ENCODE measurements at places on chromosomes 3 and 15.

- DNase-seq = no peak
Observed at GRCh38 chr3:3739330-3740060, 59.7 kb upstream of the LRRN1 start.

- no peak for DNase-seq
Observed at GRCh38 chr3:131541288-131541687, 38.5 kb upstream of the MRPL3 start.

DNA sequence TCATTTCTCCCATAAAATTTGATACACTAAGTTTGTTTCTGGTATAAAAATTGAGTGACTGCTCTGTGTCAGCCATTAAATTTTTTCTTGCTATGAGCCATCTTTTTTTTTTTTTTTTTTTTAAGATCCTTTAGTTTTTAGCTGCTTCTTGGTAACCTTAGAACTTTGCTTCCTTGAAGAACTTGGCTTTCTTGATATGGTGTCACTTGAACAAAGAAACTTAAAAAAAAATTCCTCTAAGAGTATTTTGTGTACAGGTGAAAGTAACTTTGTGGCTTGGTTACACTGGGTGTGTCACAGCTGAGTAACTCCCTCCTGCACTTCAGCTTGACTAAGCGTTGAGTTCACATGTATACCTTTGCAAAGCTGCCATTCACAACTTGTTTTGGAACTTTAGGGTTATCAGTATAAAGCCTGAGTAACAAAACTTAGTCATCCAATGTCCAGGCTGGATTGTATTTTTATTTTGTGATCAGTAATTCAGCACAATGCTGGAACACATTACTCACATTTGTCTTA lies 6.5 kb downstream of the CHD2 start:
- no peak for DNase-seq

DNA sequence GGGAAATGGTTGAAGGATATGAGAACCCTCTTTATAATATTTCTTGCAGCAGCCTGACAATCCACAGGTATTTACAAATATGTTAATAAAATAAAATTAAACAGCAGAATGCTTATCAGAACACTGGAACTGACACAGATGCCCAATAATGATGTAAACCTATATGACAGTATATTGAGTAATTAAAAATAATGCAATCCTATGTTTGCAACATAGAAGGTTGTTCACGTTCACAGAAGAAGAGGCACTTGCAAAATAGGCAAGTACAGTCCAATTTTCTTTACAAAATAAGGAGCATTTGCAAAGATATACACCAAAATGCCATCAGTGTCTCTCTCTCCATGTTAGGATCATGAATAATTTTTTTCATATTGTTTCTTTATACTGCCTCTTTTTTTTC lies 397.0 kb upstream of the WNT5A start:
- no peak for DNase-seq

DNA sequence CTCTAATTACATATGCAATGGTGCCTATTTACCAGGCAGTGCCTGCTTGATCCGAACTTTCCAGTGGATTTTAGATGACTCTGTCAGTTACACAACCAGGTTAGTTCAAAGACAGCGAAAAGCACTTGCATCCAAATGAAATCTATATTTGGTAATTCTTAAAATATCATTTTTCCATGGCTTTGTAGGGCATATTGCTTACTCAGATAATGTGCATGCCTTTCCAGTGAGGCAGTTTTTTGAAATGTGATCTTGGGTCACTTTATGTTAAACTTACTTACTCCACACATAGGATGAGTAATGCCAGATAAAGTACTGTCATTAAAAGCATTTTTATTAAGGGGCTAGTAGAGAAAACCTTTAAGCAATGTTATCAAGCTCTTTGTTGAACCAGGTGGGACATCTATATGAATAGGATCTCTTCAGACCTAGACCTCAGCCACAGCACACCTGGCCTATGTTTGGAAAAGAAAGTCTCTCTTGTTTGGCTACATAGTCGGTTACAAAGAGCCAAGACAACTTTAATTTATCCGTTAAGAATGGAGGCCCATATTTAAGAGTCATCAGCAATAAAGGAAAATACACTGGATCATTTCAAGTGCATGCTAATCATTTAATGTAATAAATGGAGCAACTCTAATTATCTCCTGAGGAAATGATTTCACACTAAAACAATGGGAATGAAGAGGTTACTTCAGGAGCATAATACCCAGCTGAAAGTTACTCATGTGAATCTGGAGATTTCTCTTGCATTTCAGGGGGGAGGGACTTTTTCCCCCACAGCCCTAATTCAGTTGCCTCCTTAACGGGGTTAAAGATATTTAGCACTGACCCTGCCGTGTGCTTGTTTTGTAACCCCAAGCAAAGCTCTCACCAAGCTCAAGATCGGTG lies 56.3 kb upstream of the TMCO5A start:
- no peak for DNase-seq

DNA sequence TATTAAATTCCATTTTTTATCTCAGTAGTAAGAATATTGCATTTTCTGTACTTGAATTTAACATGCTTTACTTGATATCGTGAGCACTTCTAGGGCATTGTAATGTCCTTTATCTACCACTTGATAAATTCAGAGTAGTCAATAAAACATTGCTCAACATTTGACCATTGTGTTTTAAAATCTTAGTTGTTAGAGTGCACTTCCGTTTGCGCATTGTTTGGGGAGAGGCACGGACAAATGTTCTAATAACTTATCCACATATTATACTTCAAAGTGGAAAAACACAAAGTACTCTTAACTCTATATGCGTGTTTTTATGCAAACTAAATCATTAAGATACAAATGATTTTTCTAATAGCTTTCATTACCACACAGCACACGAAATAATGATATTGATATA lies 419 bp downstream of the FAM227B start:
- DNase-seq = no peak

DNA sequence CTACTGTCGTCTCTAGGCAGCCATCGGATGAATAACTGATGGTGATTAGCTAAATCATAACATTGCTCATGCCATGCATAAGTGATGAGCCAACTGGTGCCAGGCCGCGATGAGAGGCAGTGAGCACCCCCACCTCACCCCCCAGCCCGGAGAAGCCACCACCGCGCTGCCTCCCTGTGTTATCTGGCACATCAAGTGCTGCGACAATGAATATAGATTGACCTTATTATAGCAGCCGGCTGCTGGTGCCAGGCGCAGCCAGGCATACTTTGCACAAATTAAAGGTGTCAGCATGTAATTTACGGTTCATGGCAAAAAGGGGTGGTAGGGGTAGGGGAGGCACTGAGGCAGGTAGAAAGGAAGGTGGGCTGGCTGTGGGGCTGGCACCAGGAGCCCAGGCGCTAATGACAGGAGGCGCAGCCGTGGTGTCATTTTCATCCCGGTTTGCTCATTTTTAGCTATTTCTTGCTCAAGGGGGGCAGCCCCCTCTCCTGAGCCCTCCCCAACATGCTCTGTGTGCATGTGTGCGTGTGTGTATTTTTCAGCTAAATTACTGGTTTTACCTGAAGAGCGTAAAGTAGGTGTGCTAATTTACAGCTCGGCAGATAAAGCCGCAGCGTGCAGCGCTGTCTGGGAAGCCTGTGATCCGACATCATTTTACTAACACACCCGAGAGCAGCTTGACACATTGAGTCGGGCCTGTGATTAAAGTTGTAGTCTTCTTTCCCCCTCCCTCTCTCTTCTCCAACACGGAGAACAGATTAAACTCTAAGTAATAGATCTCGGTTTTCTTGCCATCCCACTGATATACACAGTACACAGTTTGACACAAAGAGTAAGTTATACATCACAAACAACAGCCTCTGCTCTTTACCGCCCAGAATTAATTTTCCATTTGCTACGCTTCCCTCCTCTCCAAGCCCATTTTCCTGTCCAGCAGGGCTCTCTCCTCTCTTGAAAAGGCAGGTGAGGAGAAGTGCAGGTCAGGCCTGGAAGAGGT lies 212.3 kb downstream of the RPLP1 start:
- DNase-seq = no peak

DNA sequence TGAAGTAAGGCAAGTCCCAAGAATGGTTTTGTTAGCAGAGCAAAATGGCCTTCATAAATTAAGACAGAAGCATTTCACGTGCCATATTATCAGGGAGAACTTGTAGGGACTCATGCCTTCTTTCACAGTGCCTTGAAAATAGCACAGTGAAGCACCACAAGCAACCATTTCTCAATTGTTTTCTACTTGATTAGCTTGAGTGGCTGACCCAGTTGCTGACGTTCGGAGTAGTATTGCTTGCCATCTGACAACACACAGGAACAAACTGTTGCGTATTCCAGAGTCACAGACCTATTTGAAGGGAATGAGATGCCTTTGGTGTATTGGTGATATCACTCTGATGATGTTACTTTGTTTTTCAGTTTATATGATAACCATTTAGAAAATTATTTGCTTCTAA lies 3.0 kb upstream of the C3orf52 start:
- DNase-seq = no peak

GRCh38 chr3:39234651-39235050 lies 42.3 kb upstream of the XIRP1 start:
- no peak for DNase-seq

Measured in BJ (cell line).